Tibial artery (tissue), 4 donors: ENCODE measurements at places on chromosomes 7 and 10.

DNA sequence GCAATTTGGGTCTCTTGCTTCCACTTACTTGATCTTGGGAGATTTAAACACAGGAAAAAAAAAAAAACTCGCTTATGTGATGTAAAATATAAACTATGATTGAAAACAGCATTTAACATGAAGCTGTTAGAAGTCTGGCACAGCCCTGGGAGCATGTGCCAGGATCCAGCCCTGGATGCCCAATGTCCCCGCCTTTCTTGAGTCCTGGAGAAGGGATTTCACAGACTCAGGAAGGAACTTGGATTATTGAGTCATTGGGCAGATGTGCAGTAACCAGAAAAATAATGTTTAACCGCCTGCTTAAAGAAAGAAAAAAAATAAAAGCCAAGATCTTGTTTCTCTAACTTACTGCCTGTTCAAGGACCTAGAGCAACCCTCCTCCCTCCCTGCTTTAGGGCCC lies 3.7 kb upstream of the JCAD start:
- no peak for DNase-seq

- no peak for DNase-seq
Measured at GRCh38 chr7:1725766-1726630, 55.9 kb downstream of the ELFN1 start.

DNA sequence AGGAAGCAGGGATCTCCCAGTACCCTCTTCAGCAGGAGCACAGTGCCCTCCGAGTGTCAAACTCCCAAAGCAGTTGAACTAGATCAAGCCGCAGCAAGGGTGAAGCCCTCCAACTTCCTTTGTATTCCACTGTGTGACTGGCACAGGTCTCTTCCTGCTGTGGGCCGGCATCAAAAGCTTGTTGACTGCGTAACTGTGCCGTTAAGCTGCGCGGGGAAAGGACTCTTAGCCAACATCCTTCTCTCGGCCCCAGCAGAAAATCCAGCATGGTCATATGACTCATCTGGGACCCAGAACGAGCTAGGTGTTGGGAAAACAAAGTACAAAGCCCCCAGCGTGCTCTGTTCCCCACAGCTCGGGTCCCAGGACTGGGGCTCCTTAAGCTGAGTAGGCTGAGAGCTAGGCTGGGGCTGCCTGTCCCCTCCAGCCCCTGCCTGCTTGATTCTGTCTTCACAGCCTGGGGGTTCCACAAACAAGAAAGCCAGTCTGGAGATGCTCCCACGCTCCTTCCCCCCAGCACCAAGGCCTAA lies 52.2 kb downstream of the COL17A1 start:
- DNase-seq = no peak

GRCh38 chr10:79193694-79194382 lies 125.1 kb downstream of the ZMIZ1 start:
- no peak for DNase-seq

DNA sequence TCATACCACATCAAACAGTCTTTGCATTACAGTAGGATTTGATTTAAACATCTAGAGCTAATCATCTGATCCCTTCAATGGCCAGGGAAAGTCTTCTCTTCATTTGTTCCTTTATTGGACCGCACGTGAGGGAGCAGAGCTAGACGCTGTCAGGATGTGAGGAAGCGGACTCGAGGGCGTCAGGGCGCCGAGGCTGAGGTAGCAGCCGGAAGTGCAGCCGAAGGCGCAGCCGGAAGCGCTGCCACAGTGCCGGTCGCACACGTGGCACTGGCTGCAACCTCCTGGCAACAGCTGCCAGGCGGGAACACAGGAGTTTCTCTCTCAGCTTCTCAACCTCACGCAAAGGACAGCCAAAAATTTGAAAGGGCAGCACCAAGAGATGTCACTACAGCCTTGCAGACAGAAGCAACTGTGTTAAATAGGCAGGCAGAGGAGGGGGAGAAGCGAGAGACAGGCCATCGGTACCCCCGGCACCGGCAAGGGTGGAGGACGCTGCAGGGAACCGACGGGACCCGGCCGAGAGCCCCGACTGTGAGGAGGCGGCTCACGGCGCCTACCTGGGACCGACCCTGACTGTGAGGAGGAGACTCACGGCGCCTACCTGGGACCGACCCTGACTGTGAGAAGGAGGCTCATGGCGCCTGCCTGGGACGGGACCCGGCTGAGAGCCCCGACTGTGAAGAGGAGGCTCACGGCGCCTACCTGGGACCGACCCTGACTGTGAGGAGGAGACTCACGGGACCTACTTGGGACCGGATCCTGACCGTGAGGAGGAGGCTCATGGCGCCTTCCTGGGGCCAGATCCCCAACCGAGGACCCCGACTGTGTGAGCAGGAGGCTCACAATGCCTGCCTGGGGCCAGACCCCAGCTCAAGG lies 32.3 kb downstream of the VIPR2 start:
- no peak for DNase-seq

DNA sequence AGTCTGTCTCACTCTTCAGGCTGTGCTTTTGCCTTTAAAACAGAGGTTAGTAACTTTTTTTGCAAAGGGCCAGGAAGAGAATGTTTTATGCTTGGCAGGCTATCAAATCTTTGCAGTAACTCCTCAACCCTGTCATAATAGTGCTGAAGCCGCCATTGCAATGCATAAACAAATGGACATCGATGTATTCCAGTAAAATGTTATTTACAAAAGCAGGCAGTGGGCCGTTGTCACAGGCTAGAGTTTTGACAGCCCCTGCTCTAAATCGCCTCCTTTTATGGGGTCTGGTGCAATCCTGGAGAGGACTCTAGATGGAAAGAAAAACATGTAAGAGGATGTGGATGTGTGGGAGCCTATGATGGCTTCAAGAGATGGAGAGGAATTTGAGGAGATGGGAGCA lies 568.3 kb downstream of the TYW1 start:
- no peak for DNase-seq

DNA sequence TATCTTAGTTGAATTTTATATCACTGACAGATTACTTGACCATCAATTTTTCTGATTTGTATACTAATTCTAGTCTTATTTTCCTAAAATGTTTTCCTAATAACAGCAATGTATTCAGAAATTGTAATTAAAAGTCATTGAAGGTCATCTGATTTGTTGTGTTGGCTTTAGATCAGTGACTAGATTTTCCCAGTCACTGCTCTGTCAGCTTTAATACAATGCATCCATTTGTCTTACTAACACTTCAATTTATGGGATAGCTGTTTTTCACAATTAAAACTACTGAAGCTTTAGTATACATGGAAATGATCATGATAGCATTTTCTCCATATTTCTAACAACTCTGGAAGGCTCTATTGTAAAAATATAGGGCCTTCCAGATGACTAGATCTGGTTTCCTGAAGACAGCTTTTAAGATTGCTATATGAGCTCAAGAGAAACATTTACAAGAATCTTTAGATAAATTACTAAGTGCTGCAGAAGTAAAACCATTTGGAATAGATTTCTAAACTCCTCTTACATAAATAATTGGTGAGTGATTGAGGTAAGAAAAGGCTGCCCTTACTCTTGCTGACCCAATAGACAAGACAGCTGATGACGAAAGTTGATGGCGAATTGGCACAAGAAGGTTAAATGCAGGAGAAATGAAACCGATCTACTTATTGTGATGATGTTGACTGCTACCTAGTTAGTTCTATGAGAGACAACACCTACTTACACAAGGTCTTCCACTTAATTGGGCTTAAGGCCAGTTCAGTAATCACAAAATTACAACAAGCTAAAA lies 74.1 kb downstream of the LRRTM3 start:
- no peak for DNase-seq

GRCh38 chr10:103517234-103518085 lies 24.0 kb downstream of the NEURL1 start:
- DNase-seq = no peak

DNA sequence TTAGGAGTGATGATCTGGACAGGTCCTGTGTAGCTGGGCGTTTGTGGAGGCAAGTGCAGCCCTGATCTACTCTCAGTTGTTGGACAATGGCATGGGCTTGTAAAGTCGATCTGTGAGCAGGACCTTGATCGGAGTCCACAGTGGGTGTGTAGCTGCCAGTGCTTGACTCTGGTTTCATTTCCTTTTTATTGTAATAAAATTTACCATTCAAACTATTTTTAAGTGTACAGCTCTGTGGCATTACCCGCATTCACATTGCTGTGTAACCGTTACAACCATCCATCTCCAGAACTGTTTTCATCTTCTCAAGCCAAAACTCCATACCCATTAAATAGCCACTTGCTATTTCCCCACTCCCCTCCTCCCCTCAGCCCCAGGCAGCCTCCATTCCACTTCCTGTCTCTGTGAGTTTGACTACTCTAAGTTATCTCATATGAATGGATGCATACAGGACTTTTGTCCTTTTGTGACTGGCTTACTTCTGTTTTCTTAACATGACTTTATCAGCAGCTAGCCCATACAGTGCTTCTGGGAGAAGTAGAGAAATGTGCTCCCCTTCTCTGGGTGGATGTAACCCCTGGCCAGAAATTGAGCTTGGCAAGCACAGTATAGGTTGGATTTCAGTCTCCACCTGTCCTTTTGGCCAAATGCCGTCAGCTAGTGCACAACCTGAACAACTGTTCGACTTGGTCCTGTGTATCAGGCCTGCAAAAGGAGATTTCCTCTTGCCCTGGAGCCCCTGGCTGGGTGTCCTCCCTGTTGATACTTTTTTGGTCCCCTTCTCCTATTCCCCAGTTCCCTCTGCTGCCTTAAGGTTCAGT lies 180.0 kb downstream of the LRMDA start:
- no peak for DNase-seq

- DNase-seq = no peak
Measured at GRCh38 chr10:75589895-75590654, 158.7 kb downstream of the LRMDA start.

- DNase-seq = no peak
Measured at GRCh38 chr7:34430456-34430855, 227.6 kb upstream of the NPSR1 start.

DNA sequence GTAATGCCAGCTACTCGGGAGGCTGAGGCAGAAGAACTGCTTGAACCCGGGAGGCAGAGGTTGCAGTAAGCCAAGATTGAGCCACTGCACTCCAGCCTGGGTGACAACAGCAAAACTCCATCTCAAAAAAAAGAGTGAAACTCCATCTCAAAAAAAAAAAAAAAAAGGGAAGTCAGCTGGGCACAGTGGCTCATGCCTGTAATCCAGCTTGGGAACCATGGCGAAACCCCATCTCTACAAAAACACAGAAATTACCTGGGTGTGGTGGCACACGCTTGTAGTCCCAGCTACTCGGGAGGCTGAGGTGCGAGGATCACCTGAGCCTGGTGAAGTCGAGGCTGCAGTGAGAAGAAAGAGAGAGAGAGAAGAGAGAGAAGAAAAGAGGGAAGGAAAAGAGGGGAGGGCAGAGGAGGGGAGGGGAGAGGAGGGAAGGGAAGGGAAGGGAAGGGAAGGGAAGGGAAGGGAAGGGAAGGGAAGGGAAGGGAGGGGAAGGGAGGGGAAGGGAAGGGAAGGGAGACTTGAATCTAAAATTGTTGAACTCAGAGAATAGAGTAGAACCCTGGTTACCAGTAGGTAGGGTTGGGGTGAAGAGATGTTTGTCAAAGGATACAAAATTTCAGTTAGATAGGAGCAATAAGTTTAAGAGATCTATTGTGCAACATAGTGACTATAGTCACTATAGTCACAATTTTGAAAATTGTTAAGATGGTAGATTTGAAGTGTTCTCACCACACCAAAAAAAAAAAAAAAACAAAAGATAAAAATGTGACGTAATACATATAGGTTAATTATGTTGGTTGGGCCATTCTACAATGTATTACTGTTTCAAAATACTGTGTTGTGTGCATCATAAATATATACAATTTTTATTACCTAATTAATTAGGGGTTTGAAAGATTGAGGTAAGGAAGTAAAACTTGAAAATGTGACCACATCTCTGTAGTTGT lies 2.5 kb downstream of the SLC16A9 start:
- no peak for DNase-seq

DNA sequence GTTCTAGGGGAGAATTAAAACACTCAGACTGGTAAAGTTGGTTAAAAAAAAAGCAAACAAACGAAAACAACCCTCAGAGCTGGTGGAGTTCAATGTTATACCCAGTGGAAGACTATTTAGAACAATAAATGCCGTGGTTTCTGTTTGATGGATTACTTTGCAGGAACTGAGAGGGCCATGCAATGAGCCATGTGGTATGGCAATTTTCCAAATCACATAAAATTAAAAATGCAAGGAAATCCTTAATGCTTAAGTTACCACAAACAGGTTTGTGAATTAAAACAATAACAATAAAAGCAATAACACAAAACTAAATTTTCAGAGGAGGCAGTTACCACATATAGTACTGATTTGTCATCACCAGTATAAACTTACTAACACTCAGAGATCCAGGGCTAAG lies 96.9 kb downstream of the RTKN2 start:
- DNase-seq = no peak

DNA sequence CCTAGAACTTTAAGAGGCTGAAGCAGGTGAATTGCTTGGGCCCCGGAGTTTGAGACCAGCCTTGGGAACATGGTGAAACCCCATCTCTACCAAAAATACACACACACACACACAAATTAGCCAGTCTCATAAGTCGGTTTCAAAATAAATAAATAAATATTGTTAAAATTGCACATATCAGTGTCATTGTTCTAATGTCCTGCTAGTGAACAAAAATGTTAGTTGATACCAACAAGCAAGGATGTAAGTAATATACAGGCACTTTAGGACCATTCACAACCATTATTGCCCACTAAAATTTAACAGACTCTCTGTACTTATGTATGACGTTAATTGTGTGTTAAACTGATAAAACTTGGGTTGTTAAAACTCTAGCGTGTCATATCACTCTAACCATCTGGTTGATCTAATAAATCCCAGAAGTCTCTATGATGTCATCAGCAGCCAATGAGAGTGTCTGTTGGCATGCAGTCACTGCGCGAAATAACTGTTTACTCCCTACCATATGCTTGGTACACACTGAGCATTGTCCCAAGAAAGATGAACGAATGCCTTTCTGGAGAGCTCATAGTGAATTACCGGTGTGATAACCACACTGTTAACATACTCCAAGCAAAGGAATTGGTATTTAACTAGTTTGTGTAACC lies 30.4 kb upstream of the OTUD1 start:
- no peak for DNase-seq

GRCh38 chr7:29921404-29922010 lies 68.1 kb downstream of the SCRN1 start:
- DNase-seq = no peak

- no peak for DNase-seq
Measured at GRCh38 chr10:110355922-110356627, 51.4 kb upstream of the SMNDC1 start.

- DNase-seq = no peak
Measured at GRCh38 chr7:20236790-20237189, 19.6 kb upstream of the MACC1 start.

DNA sequence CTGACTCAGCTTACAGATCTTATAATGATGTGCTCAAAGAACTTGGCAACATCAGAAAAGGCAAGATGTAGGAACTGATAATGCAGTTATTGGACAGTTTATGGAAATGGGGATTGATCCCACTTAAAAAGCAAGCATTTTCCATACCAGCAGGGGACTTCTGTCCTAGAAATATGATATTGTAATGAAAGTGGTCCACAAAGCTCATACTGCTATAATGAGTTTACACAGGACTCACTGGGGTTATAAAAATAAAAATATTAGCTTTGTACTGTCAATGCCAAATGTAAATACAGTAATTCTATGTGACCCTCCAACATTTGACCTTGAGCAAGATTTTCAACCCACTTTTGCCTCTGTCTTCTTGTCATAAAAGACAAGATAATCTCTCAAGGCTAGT lies 145.5 kb upstream of the SEM1 start:
- DNase-seq = no peak

GRCh38 chr10:69091143-69091651 lies 3.3 kb downstream of the SRGN start:
- DNase-seq = no peak
